ENCODE measurements at places on chromosomes 6 and 20.

- no peak for DNase-seq
Observed at GRCh38 chr6:129605967-129606366, 104.0 kb downstream of the ARHGAP18 start.

DNA sequence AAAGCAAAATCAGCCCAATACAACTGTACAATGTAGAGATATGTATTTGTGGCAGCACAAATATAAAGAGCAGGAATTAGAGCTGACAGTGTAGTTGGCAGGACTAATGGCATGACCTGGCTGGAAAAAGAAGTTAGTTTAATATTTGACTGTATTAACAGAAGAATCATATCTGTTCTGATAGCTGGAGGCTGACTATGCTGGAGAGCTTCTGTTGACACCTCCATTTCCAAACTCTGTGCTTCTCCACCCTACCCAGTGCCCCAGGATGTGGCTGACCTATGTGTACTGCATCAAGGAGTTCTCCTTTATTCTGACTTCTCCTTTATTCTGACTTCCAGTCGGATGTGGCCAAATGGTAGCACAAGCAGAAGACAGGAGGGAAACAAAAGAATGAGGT, 299.3 kb downstream of the PKHD1 start:
- DNase-seq, result no peak

DNA sequence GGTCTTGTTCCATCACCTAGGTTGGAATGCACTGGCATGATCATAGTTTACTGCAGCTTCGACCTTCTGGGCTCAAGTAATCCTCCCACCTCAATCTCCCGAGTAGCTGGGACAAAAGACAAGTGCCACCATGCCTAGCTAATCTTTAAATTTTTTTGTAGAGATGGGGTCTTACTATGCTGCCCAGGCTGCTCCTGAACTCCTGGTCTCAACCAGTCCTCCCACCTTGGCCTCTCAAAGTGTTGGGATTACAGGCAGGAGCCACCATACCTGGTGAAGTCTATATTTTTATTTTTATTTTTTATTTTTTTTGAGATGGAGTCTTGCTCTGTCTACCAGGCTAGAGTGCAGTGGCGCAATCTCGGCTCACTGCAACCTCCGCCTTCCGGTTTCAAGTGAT, 11.4 kb upstream of the PIM1 start:
- no peak for DNase-seq

DNA sequence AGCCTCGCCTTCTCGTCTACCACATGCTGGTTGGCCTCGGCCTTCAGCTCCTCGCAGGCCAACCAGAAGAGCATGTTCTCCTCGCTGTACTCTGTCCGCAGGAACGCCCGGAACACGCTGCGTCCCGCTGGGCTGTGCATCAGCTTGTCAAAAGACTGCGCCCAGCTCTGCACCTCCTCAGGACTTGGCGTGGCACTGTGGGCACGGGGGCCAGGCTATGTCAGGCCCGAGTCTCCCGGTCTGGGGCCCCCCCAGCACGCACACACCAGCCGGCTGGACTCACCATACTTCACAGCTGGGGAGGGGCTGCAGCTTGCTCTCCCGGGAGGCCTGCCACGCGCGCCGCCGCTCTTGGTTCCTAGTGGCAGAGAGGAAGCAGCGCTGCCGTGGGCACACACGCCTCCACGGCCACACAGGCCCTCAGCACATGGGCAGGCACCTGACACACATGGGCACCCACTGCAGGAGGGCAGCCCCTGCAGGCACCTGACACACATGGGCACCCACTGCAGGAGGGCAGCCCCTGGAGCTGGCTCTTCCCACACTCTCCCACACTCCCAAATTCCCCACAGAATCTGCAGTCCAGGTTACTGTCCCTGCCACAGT, 5.0 kb downstream of the RGS19 start:
- DNase-seq, result no peak

DNA sequence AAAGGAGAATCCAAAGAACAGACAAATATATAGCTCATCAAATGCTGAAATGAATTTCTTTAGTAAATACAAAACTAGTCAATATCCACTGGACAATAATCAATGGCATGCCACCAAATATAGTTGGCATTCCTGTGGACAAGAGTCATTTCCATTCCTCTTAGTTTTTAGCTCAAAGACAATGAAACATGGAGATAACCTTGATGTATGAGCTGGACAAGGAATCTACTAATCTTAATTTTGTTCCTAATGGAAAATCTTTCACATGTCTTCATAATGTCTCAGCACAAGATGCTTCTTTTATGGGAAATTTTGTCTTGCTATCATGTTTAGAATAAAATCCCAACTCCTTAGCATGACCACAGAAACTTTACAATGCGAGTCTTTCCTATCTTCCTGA, 87.8 kb downstream of the PFDN4 start:
- peak; percentile 72 for DNase-seq

DNA sequence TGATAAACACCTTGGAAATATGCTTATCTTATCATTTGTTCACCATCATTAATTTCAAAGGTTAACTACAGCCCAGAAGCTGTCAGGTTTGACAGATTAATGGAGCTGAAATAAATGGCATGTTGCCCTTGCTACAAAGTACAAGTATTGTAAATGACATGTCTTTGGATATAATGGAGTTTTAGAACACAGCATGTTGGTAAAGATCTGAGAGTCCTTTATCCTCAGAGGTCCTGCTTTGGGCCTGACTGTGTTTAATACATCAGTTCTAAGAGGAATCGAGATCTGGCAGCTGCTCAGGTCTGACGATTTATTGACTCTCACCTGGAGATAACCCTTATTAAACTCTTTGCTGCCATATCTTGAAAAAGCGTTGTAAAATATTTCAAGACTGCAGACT, 222.7 kb upstream of the OPRM1 start:
- DNase-seq, result no peak

- no peak for DNase-seq
Observed at GRCh38 chr20:48999890-49000870, 45.9 kb upstream of the CSE1L start.

- no peak for DNase-seq
Observed at GRCh38 chr6:24788031-24788665, 10.6 kb downstream of the ARMH2 start.

GRCh38 chr6:20706238-20706938, 172.1 kb downstream of the CDKAL1 start:
- no peak for DNase-seq

DNA sequence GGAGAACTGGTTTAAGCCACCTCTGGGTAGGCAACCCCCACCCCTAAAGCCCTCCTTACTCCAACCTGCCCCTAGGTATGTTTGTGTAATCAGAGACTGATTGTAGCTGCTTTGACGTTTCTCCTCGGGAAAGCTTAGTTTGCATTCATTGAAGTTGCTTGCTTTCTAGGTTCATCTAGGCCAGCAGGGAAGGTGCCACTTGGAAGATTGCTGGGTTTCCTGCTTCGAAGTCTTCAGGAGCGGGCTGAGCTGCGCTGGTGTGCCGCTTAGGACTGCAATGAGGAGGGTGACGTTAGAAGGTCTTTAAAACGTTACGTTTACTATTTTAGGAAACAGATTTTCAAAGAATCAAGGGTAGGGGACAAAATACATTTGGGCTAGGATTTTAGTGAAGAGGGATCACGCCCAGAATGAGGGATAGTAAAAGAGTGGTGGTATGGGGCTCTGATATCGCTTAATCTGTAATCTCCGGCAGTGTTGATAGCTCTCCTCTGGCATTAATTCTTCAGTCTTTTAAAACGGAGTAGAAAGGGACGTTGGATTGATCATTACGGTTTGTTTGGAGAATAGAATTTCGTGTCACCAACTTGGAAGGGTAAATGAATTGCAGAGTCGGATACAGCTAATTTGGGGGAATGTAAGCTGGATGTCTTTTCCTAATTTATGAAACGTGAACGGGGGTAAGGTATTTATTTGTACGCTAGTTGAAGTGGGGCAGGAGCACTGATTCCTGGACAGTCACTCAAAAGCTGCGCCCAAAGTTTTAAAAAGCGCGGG, 92.6 kb upstream of the PRDM1 start:
- DNase-seq, result no peak

DNA sequence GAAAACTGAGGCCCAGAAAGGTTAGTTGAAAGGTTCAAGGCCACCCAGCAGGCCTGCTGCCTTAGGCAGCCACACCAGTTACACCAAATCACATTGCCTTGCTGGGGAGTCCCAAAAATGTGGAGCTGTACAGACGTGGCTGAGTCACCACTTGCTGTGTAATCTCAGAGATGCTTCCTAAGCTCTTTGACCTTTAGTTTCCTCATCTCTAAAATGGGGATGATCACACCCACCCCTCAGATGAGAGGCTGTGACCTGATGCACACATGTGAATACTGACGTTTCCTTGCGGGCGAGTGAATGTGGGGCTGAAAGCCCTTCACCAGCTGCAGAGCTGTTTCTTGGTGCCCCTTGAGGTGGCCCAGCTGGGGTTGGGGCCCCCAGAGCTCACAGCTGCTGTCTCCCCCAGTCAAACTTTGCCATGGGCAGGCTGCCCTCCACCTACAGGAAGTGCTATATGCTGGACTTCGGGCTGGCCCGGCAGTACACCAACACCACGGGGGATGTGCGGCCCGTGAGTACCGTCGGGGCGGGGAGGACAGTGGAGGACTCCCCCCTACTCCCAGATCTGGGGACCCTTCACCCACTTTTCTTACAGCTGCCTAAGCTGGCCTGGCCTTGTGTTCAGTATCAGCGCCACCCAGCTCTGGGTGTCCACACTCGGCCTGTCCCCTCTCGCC, 11.0 kb downstream of the TTBK1 start:
- no peak for DNase-seq
